ENCODE measurements at places on chromosomes 3 and 15. TPM values are rescaled to one million over a fixed set of nuclear protein-coding genes. Genes with fewer than 3 reads are reported as not detected.

The ROPN1B gene
- total RNA-seq, result 0.41 TPM

The GXYLT2 gene
- 6.1 TPM for total RNA-seq

The CYP19A1 gene
- not detected for total RNA-seq

The GCHFR gene
- total RNA-seq, result 60.9 TPM

The STRIT1 gene
- not detected for total RNA-seq

The PLA2G4E gene
- not detected for total RNA-seq

The UBA5 gene
- total RNA-seq, result 26.9 TPM

The ZBBX gene
- 0.90 TPM for total RNA-seq

The GTF2E1 gene
- 65.2 TPM for total RNA-seq

The APOD gene
- not detected for total RNA-seq

The HSPBAP1 gene
- 9.2 TPM for total RNA-seq

The SLC22A14 gene
- total RNA-seq, result 0.03 TPM

The CCDC54 gene
- not detected for total RNA-seq

The SATB1 gene
- total RNA-seq, result 8.9 TPM

The PRR20G gene
- not detected for total RNA-seq

The CLCN2 gene
- 17.1 TPM for total RNA-seq

The ITPKA gene
- total RNA-seq, result 0.07 TPM

The FNDC3B gene
- total RNA-seq, result 28.7 TPM

The ATP6V1A gene
- 67.4 TPM for total RNA-seq

The FBXO40 gene
- under 0.01 TPM for total RNA-seq

The CCDC39 gene
- total RNA-seq, result not detected

The GPR160 gene
- total RNA-seq, result 15.4 TPM

The CYP1A1 gene
- 0.45 TPM for total RNA-seq

The MAP1A gene
- 1.8 TPM for total RNA-seq

The IL17RC gene
- total RNA-seq, result 15.3 TPM

The NDUFAF3 gene
- 94.8 TPM for total RNA-seq
